ENCODE measurements at places on chromosomes 7 and 10.

GRCh38 chr10:34706147-34706546, 108.9 kb downstream of the PARD3 start:
- no peak for DNase-seq

- no peak for DNase-seq
These were observed 2.4 kb downstream of the TMEM72 start for GRCh38 chr10:44913350-44914081.

DNA sequence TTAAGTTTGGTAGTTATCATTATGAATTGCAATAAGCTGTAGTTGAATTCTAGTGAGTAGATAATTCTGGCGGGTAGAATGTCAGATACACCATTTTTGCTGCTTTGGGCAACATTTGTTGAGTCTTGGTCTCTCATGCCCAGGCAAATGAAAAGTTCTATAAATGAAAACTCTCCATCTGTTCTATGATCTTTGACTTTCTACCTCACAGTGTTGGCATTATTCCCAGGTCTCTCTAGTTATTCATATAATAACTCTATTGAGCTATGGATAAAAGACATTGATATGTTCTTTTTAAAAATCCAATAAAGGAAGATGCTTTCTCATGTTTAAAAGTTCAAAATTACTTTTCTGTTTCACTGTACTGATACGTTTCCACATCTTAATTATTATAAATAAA, 415.3 kb upstream of the SEMA3D start:
- no peak for DNase-seq

GRCh38 chr10:23345861-23346260, 1.3 kb upstream of the C10orf67 start:
- DNase-seq = no peak

DNA sequence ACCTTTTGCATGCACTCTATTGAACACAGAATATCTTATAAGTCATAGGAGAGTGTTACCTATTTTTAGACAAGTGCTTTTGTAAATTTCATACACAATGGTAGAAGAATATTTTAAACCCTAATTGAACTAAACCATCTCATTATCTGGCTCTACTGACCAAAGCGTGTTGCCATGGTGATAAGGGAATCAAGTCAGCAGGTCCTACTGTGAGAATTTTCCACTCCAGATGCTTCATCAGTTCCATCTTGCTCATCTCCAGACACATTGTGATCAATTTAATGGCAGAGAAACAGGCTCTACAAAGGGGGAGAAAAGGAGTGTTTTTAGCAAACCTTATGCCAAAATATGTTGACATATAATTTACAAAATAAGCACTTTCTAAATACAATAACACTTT, 621.9 kb upstream of the GHITM start:
- DNase-seq = no peak

DNA sequence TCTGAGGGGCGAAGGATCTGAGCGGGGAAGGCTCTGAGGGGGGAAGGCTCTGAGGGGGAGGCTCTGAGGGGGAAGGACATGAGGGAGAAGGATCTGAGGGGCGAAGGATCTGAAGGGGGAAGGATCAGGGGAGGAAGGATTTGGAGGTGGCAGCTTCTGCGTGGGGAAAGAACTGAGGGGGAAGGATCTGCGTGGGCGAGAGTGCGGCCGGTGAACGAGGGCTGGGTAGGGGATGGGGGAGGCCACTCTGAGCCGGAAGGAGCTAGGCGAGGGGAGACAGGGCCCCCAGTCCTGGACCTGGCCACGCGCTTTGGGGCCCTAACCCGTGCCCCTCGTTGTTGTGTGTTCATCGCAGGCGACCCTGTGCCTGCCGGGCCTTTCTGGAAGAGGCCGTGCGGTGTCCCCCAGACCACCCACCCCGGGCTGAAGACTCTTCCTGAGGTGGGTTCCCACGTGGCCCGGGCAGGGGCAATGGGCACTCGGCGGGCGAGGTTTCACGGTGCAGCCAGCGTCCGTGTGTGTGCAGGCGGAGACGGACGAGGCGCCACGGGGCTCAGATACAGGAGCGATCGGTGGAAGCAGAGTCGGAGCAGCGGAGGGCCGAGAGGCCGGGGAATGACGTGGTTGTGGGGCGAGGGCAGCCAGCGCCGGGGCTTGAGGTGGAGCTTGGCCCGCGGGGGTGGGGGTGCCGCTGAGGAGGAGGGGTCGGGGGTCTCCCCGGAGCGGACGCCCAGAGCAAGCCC, 2.0 kb downstream of the CALY start:
- DNase-seq = no peak
